ENCODE measurements at places on chromosomes 4 and X.

DNA sequence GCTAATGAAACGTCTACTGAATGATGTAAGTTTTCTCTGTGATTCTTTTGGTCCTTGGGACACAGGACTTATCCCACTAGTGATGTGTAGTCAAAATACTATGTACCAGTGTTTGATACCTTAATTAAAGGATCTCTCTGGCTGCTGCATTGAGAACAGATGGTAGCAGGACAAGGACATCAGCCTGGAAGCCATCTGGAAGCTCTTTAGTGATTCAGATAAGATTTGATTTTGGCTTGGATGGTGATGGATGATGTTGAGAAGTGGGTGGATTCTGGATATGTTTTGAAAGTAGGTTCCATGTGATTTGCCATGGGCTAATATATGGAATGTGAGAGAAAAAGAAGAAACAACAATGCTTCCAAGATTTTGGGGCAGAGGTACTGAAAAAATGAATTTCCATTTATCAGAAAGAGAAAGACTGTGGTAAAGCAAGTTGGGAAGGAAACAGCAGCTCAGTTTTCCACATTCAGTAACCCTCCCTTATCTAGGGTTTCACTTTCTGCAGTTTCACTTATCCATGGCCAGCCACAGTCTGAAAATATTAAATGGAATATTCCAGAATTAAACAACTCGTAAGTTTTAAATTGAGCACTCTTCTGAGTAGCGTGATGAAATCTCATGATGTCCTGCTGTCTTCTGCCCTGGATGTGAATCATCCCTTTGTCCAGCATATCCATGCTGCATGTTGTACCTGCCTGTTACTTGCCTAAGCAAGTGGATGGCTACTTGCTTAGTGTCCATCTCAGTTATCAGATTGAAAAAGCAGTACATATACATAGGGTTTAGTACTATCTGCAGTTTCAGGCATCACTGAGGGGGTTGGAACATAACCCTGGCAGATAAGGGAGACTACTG, 15.6 kb downstream of the CD38 start:
- DNase-seq: no peak

GRCh38 chr4:3250956-3251690, 2.2 kb downstream of the MSANTD1 start:
- no peak for DNase-seq

- DNase-seq: no peak
Measured at GRCh38 chrX:45598861-45599260, 398.2 kb upstream of the DIPK2B start.

DNA sequence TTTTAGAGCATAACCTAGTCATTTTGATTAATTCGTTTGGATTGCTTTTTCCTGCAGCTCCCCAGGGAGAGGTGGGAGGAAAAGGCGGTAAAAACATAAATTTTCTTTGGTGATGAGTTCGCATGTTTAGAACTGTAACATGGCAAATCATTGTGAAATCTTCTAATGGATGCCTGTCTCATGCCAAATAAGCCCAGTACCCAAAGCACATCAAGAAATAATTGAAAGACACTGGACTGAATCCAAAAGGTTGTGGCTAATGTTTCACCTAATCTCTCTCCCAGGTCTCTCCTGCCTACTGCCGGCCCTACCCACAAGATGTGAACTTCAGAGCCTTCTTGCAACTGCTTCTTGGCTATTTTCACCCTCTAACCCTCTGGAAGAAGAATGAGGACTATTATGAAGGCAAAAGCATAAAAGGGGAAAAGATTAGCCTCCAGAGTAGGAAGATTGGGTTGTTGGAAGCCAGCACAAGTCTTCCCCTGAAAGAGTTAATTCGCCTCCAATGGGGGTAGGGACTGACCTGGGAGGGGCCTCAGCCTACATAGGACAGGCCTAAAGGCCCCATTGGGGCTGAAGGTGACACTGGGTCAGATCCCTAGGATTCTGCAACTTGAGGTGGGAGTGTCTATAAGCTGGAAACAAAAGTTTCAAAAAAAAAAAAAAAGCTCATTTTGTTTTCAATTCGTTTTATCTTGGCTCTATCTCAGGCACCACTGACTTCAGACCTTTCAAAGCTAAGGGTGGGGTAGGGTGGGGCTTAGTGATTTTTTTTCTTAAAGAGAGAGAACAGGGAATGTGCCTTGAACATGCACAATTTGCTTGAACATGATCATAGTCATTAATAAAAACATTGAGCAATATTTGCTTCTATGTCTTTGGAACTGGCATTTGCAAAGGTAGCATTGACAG, 278.6 kb upstream of the KLF3 start:
- DNase-seq: peak; percentile 72

GRCh38 chr4:76002176-76002575, 5.1 kb downstream of the CXCL9 start:
- no peak for DNase-seq

GRCh38 chr4:56690393-56690792, 9.3 kb upstream of the HOPX start:
- no peak for DNase-seq

GRCh38 chr4:48180234-48180633, 46.2 kb upstream of the TXK start:
- no peak for DNase-seq

DNA sequence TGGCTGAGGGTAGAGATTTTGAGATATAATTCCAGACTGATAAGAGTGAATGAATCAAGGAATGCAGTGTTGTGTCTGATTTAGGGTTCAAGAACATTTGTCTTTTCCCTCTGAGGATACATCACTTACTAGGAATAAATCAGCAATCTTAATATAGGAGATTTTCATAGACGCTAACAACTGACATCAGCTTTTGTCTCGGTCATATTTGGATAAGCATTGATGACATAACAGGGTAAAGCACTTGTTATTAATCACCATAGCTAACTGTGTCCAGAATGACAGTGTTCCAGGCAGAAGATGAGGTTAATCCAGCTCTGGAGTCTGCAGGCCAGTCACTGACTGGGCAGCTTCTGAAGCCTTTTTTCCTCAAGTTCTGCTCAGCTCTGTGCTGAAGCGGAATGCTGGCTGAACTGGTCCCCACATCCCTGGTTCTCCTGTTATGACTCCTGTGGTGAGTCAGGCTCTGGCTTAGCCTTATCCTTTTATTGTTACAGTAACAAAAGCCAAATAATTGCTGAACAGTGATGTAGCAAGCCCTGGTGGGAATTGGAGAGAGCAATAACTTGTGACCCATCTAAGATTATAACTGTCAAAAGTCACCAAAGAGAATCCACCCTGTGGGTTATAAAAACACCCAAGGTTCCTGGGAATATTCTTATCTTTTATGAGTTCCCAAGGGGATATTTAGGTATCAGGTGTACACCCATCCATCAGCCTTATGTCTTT, 41.8 kb downstream of the FNIP2 start:
- DNase-seq: peak; percentile 64

DNA sequence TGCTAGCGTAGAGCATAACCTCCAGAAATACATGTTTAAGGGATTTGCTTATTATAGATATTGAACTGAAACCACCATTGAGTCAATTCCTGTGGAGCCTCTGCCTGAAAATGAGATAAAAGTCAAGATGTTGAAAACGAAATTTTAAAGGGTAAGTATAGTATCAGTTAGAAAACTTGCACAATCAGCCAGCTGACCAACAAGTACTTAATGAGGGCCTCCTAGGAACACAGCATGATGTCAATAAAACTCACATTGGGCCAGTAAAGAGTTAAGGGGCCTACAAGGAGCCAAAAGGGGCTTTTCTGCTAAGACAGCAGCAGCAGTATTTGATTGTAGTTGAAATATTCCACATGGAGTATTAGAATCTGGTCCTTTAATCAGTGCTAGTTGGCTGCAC, 314.1 kb upstream of the PPARGC1A start:
- no peak for DNase-seq

DNA sequence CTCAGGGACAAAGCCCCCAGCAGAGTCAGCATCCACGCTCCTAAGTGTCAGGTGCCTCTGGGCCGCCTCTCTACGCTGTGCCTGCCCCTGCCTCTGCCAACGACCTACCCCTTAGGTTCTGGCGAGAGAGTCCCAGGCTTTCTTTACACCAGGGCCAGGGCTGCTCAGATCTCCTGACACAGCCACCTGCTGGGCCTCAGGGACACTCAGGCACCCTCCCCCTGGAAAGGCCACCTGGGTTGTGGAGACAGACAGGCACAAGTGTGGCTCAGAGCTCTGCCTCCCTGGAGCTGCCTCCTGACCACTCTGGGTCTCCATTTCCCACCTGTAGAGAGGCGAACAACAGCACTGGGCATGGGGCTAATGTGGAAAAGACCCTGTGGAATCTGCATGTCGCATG, 90.0 kb upstream of the ADRA2C start:
- no peak for DNase-seq

GRCh38 chr4:86847571-86847970, 1.6 kb downstream of the SLC10A6 start:
- DNase-seq: no peak

- no peak for DNase-seq
Measured at GRCh38 chr4:119794113-119794512, 165.5 kb upstream of the PDE5A start.

GRCh38 chr4:98544141-98544817, 114.1 kb downstream of the TSPAN5 start:
- DNase-seq: no peak

DNA sequence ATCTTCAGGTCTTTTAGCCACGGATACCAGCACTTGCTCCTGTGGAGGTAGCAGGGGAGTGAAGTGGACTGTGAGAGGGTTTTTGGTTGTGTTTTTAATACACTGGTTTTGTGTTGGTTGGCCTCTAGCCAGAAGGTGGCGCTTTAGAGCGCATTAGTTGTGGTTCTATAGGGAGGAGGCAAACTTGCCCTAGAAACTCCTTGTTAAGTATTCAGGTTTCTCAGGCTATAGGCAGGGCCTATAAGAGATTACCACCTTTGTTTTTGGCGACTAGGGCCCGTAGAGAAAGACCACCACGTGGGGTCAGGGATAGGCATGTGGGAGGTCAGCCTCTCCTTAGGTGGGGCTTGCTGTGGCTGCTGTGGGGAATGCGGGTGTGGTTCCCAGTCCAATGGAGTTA, 221.6 kb upstream of the SPANXN4 start:
- DNase-seq: no peak

DNA sequence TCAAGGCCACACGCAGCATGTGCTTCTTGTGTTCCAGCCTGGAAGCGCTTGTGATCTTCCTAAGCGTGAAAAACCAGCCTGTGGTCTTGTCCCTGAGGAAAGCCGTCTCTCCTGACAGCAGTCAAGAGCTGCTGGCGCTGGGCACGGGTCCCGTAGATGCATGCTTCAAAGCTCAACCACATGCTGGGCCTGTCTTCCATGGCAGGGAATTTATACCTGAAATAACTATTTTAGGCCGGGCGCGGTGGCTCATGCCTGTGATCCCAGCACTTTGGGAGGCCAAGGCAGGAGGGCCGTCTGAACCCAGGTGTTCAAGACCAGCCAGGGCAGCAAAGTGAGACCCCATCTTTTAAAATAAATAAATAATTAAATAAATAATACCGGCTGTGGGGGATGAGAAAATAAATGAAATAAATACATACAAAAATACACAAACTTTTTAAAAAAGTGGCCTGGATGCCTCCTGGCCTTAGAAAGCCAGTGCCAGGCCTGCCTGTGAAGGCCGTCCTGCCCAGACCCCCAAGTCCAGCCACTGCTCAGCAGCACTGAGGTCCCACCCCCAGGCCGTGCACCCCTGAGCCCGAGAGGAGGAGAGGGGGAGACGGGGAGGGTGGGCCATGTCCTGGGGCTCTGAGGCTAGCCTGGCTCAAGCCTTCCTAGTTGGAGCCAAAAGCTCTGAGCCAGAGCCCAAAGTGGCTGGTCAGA, 10.4 kb downstream of the LRPAP1 start:
- no peak for DNase-seq

DNA sequence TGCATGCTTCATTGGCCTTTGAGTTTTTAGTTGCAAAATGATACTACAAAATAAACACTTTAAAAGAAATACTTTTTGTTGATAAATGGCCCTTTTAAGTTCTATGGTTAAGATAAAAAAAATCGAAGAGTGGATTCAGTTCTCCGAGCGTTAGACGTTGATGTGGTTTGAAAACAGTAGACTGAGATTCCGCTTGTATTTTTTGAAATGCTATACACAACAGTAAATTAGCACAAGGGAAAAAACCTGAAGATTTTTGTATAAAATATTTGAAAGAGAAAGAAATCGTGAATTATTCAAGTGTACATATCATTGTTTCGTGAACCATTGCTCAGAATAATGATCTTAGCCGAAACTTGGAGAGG, 1.4 kb downstream of the BMP2K start:
- no peak for DNase-seq

DNA sequence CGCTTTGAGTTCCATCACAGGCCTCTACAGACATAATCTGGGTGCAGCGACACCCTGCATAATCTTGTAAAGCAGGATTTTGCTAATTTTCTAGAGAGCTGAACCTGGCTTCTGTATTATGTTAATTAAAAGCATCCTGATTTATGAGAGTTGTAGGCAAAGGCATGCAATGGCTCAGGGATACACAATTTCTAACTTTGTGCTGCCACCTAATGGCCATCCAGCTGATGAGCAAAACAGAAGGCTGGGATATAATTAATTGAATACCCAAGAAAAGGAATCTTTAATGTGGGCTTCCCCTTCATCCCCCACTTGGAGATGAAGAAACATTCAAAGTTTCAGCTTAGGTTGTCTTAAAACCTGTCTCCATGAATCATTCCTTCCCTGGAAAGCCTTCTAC, 78.1 kb downstream of the BMP15 start:
- DNase-seq: peak; percentile 28

- DNase-seq: no peak
Measured at GRCh38 chrX:7283741-7284140, 135.8 kb upstream of the PUDP start.

DNA sequence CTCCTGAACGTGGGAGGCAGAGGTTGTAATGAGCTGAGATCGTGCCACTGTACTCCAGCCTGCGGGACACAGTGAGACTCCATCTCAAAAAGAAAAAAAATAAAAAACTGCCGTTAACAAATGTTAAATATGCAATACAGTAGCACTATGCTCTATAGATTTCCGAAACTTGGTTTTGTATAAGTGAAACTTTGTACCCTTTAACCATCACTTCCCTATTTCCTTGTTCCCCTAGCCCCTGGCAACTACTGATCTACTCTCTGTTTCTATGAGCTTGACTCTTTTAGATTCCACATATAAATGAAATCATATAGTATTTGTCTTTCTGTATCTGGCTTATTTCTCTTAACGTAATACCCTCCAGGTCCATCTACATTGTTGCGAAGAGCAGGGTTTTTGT, 74.1 kb downstream of the TAB3 start:
- no peak for DNase-seq

DNA sequence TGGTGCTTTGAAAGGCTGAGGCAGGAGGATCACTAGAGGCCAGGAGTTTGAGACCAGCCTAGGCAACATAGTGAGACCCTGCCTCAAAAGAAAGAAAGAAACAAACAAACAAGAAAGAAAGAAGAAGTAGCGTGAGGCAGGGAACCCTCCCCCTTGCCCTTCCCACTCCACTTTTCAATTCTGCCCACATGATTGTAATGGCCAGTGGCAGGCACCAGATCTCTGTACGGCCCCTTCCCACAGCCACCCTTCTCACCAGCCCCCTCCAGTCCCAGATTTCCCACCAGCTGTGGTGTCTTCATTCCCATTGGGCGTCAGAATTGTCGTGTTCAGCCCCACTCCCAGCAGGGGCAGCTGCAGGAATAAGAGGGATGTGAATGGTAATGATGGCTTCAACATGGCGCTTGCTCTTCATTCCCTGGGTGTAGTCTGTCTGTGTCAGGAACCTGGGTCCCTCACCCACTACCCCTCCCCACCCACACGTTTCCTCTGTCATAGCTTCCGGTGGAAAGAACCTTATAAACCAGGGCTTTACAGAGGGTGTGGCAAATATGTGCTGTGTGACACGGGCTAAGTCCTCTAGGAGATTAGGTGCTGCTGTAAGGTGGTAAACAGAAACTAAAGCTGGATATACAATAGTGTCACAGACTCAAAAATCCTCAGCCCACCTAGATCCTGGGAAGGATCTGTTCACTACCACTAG, at the start of gene IL2RG:
Gene IL2RG (minus strand): TSS at position 437 of the 703 bp plus-strand sequence. CDS start 38 bp downstream, at position 399.
- peak; percentile 28 for DNase-seq

GRCh38 chr4:26713563-26714151, 129.8 kb downstream of the TBC1D19 start:
- no peak for DNase-seq
